ENCODE measurements at places on chromosomes 4 and X.

GRCh38 chr4:25776795-25777194, 86.0 kb downstream of the SEL1L3 start:
- DNase-seq = no peak

DNA sequence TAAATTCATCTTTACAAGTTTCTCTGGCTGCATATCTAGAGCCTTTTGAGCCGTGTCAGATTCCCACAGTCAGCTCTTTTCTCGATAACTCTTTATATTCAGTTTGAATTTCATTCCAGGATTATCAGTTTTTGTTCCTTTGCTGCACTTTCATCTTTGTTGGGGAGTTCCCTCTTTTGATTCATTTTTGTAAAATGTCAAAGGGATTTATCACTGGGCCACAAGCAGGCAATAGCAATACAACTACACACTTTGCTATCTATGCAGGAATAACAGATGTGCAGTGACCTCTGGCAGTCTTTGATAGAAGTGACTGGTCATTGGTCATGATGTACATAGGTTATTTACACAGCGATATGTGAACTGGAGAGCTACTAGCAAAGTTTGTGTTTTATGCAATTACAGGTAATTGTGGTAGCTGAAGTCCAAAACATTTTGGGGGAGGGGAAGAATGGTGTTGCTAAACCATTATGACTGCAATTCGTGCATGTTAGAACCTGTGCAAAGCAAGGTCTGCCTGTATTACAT, 43.8 kb downstream of the HPGDS start:
- DNase-seq = no peak

GRCh38 chr4:83605744-83606172, 69.8 kb downstream of the GPAT3 start:
- DNase-seq = no peak

DNA sequence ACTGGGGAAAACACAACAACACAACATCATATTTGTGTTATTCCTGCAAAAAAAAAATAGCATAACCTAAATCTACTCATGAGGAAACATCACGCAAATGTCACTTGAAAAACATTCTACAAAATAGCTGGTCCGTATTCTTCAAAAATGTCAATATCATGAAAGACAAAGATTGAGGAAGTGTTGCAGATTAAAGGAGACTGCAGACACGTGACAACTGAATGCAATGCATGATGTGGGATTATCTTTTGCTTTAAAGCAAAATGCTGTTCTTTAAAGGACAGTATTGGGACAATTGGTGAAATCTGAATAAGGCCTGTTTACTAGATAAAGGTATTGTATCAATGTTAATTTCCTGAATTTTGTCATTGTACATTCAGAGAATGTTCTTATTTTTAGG, 157.7 kb downstream of the SMIM20 start:
- no peak for DNase-seq

DNA sequence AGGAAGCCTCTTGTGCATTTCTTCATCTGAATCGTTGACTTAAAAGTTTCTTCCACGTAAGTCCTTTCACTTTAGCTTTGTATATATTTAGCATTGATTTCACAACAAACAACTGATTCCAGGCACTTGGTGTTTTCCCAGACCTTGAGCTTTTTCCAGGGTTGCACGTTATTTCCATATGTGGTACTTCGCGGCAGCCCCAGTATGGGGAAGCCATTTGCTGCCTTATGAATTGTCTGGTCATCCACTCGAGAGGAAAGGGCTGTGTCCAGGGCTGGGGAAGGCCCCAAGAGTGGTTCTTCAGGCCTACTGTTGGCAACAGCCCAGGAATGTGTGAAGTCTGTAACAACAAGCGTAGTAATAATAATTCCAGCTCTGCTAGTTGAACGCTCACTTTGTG, 2.8 kb upstream of the TLR8 start:
- no peak for DNase-seq

DNA sequence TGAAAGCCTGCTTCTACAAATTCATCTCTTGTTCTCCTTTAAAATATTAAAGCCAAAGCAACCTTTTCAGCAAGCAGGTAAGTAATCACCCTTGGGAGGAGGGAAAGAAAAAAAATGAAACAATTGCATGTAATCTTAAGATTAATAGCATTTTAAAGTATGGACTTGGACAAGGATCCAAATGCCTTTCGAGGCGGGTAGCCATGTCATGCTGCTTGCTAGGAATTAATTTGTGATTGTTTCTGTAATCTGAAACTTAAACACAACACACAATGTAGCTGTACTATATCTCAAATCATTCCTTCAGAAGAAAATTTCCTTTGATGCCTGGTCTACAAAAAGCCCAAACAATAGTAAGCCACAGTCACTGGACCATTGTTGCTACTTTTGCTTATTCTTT, 112.4 kb upstream of the CBR4 start:
- DNase-seq = no peak

- no peak for DNase-seq
Measured at GRCh38 chr4:187715466-187715865, 280.1 kb upstream of the ZFP42 start.

- DNase-seq = no peak
Measured at GRCh38 chr4:81404294-81404693, 67.4 kb downstream of the RASGEF1B start.

DNA sequence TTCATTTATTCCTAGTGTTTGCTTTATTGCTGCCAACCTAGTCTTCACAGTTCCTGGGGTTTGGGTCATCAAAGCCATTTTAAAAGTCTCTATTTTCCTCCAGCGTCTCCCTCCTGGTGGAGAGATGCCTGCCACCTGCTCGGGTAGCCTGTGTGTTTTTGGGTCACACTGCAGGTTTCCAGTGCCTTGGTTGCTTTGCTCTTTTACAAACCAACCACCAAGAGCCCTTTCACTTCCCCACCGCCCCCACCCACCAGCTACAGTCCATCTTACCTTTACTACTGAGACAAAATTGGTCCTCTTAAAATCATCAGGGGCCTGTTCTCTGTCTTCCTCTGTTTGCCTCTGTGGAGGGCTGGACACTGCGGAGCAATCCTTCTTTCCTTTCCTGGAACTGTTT, 280.5 kb upstream of the GATB start:
- DNase-seq = no peak

- DNase-seq = no peak
Measured at GRCh38 chr4:10599574-10599973, 85.0 kb downstream of the CLNK start.

- no peak for DNase-seq
Measured at GRCh38 chrX:261167-261918, 19.8 kb upstream of the PLCXD1 start.

DNA sequence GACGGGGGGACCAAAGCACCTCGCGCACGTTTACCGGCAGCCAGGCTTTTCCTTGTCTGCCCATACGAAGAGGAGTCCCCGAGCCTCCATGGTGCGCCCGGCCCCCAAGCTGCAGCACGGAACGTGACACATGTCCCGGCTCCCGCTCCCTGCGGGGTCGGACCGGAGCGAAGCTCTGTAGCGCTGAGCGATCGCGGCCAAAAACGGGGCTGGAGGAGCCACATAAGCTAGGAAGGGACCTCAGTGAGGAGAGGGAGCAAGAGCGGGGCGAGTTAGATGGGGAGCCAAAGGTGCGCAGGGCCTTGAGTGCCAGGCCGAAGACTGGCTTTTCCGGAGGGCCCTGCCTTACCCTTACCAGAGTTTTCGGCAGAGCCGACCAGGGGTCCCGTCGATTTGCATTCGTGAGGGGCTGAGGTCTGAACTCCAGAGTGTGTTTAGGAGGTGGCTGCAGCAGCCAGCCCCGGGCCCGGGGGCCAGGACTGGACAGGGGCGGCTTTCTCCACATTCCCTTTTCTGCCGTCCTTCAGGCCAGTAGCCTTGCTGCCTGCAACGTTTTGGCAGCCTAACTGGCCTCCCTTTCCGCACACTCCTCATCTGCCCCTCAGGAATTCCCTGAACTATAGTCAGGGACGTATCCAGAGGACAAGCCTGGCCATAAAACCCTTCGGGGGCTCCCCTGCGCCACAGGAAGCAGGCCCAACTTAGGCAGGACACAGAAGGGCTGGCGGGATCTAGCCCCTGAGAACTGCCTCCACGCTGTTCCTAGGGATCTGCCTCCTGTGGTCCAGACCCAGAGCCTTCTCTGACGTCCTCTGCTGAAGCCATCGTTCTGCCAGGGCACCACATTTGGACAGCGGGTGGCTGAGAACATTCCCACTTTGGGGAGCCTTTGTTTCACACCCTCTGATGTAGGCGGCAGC, 689 bp downstream of the SSR4 start:
- no peak for DNase-seq

DNA sequence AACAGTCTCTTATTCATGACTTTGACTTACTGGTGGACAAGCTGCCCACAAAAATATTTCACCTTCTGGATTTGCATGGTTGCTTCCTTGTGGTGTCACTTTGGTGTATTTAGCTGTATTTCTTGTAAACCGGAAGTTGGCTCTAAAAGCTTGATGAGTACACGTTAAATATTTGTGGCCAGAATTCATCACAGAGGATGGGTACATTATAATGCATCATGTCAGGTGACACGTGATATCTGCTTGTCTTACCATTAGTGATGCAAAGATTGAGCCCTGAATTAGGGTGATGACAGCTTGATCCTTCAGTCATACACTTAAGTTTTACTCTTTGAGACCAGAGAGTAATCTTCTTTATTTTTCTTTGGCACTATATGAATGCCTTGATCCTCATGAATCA, 188.3 kb upstream of the RPS6KA3 start:
- DNase-seq = peak; percentile 5

GRCh38 chrX:9493936-9494335, 29.1 kb downstream of the TBL1X start:
- no peak for DNase-seq

- DNase-seq = peak; percentile 62
Measured at GRCh38 chr4:68271851-68272357, 26.4 kb upstream of the TMPRSS11B start.

DNA sequence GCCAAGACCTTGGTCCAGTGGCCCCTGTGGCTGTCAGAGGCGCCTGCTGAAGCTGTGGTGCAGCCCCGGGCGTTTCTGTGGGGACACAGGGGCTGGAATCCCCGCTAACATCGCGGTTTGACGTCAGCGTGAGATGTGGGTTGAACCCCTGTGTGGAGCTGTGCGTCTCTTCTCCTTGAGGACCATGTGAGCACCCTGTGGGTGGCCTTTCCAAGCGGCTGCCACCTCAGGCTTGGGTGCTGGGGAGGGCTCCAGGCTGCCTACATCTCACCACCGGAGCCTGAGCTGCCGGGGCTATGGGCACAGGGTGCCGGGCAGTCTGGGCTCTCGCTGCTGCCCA, 27.7 kb downstream of the UVSSA start:
- DNase-seq = no peak

GRCh38 chrX:112521676-112522075, 158.1 kb downstream of the LHFPL1 start:
- DNase-seq = no peak

DNA sequence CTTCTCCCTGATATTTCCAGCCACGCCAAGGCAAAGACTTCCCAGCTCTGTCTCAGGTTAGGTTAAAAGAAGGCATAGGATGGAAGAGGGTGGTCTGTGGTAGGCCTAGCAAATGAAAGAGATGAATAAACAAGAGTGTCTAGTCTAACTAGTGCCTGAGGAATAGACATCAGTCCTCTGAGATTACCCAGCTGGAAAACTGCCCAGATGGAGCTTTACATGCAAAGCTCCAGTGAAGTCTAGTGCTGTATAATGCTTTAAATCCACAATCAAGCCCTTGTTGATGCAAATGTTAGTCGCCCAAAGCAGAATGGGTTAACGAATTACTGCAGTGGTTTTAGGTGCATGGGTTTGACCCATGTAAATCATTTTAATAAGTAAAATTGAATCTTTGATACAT, 24.8 kb upstream of the GUCY1B1 start:
- no peak for DNase-seq

- DNase-seq = no peak
Measured at GRCh38 chr4:6282314-6282771, 12.7 kb downstream of the WFS1 start.

DNA sequence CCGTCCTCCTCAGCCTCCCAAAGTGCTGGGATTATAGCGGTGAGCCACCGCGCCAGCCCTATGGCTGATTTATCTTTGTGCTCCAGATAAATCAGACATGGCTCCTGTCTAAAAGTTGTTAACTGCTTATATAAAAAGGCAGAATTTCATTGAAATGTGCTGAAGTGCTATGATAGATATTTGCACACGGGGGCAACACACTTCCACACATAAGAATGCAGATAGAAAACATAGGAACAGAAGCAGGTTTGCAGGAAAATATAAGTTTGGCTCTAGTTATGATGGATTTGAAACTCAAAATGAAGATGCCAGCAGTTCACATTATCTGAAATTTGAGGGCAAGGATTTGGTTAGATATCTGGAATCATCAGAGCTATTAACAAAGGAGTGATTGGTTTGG, 163.1 kb upstream of the SLITRK2 start:
- no peak for DNase-seq

DNA sequence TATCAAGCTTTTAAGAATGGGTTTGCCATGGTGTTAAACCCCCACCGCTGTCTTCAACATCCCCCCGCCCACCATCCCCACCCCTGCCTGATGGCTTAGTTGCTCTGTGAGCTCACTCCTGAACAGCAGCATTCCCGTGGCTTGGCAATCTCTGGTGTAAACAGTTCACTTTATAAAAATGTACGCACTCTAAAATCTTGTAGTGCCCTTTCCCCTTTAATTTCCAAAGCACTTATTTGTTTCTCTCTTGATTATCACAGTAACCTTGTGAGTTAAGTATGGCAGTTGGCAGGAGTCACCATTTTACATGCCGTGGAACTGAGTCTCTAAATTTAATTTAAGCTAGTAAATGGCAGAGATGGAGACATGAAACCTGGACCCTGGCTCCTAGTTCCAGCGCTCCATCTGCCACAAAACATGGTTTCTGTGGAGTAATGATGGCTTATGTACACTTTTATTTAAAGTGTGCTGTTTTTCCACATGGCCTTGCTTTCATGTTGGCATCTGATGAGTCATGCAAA, 123.1 kb downstream of the AFF1 start:
- no peak for DNase-seq

DNA sequence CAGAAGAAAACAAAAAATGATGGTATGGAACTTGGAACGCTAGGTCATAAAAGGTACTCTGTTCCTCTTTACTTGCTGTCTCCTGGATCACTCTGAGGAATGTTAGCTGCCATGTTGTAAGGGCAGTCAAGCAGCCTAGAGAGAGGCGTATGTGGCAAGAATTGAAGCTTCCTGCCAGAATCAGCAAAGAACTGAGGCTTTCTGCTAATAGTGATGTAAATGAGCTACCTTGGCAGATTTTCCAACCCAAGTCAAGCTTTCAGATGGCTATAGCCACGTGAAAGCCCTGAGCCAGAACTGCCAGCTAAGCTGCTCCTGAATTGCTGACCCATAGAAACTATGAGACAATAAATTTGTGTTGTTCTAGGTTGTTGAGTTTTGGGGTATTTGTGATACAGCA, 38.7 kb downstream of the AASDH start:
- DNase-seq = no peak

GRCh38 chrX:122279746-122280145, 904.3 kb upstream of the GRIA3 start:
- no peak for DNase-seq

- DNase-seq = no peak
Measured at GRCh38 chrX:44306356-44306755, 37.1 kb downstream of the EFHC2 start.

DNA sequence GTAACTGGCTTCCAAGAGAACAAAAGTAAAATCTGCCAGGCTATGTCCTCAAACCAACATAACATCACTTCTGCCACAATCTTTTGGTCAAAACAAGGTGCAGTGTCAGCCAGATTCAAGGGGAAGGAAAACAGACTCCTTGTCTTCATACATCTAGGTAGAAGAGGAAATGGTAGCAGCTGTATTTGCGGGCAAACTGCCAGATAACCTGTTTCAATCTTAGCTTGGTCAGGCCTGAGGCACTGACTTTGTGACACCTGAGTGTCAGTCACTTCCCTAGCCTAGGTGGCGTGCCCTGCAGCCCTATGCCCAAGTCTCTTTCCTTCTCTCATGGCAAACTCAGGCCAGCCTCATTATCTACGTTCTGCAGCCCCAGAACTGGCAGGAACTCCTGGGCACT, 146.2 kb upstream of the JADE1 start:
- peak; percentile 5 for DNase-seq
